ENCODE measurements at places on chromosomes 4 and X. TPM values are rescaled to one million over a fixed set of nuclear protein-coding genes. Genes with fewer than 3 reads are reported as not detected.

SRPX2 gene
- total RNA-seq, result 2.4 TPM

RS1 gene
- not detected for total RNA-seq

HERC6 gene
- 4.9 TPM for total RNA-seq

GRCh38 chr4:78904143-78904542 lies 35.1 kb downstream of the PAQR3 start:
- no peak overlapping the region for H3K4me3 ChIP-seq
- no peak overlapping the region for H3K27ac ChIP-seq
- DNase-seq, result no peak
- no peaks in the 10 kb centered on the region for H3K27me3 ChIP-seq
- no peaks in the 10 kb centered on the region for H3K36me3 ChIP-seq

DNA sequence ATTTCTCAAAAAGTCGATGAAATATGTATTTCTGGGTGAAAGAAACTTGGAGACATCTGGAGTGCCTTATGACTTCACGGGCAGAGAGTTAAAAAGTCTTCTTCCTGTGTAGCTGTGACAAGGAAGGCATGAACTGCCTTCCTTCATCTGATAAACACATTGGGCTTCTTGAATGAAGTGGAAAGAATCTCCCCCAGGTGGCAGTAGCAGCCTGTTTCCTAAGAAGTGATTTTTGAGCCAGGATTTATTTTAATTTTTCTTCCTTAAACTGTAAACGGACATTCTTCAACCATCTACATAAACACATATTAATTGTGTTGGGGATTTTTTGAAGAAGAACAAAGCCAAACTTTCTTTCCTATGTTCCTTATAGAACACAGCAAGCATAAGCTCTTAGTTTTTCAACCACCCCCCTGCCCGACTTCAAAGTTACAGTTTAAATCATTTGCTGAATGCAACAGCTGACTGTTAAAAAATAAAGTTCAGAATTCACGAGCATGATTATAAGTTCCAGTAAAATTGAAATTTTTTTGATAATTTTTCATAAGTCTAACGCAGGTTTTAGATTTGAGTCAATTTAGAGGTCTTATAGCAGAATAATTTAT lies 980 bp upstream of the GIMD1 start:
- H3K36me3 ChIP-seq, result no peaks in the 10 kb centered on the region
- H3K27me3 ChIP-seq, result no peaks in the 10 kb centered on the region
- H3K4me1 ChIP-seq, result peaks cover 11% of the 10 kb centered on the region
- H3K4me3 ChIP-seq, result no peak overlapping the region
- DNase-seq, result peak; percentile 79

- H3K36me3 ChIP-seq, result no peaks in the 10 kb centered on the region
- H3K4me3 ChIP-seq, result no peak overlapping the region
- no peak for DNase-seq
- H3K27ac ChIP-seq, result no peak overlapping the region
- H3K27me3 ChIP-seq, result no peaks in the 10 kb centered on the region
- H3K4me1 ChIP-seq, result no peaks in the 10 kb centered on the region
Measured at GRCh38 chrX:3697701-3698279, 15.7 kb downstream of the PRKX start.

DNA sequence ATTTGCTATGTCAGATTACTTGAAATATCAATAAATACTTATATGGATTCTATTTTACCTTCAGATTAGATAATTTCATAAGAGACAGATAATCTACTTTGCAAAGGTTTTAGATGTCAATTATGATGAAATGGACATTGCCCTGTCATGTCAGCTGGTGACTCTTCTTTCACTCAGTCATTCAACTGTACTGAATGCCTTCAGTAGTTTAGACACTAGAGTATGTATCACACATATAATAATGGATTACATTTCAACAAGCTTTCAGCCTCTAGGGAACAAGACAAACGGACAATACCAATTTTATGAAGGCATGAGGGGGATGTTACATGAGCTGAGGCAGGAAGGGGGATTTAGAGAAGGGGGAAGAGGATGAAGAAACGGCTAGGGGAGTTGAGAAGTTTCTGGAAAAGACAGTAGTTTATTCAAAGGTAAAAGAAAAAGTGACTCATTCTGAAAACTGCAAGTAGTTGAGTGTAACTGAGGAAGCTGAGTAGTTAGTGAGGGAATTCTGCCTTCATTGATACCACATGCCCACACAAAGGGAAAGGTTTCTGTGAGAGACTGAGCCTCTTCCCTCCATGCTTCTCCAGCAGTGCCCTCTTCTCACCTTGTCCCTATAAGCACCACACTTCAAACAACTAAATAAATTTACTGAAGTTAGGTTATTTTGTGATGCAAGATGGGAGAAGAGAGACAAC lies 25.7 kb downstream of the SLC9B2 start:
- H3K27ac ChIP-seq, result no peak overlapping the region
- H3K4me3 ChIP-seq, result no peak overlapping the region
- DNase-seq, result no peak
- no peaks in the 10 kb centered on the region for H3K27me3 ChIP-seq

DNA sequence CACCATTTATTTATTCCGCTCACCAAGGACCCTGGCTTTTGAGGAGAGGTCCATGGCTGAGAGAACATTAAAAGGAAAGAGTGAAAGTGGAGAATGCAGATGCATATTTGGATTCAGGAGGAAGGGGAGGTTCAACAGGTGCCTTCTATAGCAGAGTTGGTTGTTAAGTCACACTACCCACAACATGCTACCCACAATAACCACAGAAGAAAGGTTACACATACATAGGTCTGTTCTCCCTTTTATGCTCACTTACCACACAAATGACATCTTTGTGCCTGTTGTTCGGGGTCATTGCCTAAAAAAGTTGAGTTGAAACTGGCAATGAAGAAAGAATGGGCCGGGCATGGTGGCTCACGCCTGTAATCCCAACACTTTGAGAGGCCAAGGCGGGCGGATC lies 587.4 kb downstream of the RPA4 start:
- no peaks in the 10 kb centered on the region for H3K36me3 ChIP-seq
- no peaks in the 10 kb centered on the region for H3K27me3 ChIP-seq
- H3K27ac ChIP-seq, result no peak overlapping the region
- H3K4me3 ChIP-seq, result no peak overlapping the region

GRCh38 chr4:7295197-7295910 lies 103.0 kb downstream of the SORCS2 start:
- H3K4me3 ChIP-seq, result no peak overlapping the region
- no peak overlapping the region for H3K27ac ChIP-seq
- no peaks in the 10 kb centered on the region for H3K36me3 ChIP-seq
- DNase-seq, result no peak
- H3K27me3 ChIP-seq, result no peaks in the 10 kb centered on the region
- no peaks in the 10 kb centered on the region for H3K4me1 ChIP-seq

DNA sequence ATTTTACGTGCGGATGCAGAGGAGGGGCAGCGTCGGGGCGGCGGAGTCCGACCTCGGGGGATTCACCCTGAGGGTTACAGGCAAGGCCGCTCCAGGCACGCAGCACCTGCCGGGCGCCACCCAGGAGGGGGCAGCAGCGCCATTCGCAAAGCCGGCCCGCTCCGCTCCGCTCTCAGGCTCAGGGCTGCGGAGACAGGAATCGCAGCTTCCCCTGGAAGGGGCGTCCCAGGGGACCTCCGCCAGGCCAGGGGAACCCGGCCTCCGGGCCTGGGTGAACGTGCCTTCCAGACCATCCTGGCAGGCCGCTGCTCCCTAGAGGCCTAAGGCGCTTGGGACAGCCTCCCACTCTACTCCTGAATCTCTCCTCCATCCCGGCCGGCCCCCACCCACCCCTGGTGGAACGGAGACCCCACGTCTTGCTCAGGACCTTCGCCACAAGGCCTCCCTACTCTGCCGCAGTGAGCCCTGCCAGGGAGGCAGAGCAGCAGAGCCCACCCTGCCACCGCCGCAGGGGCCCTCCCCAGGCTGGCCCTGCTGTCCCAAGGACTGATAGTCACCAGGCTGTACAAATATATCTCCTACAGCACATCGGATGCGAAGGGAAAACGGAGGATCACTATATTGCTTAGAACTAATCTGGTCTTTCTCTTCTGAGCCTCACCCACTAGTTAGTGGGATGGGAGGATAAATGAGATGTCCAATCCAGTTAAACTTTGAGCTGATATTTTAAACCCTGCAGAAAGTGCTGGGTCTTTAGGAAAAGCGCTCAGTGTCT lies 115.0 kb downstream of the SMIM20 start:
- no peak overlapping the region for H3K27ac ChIP-seq
- H3K27me3 ChIP-seq, result no peaks in the 10 kb centered on the region
- no peaks in the 10 kb centered on the region for H3K4me1 ChIP-seq
- DNase-seq, result no peak
- H3K36me3 ChIP-seq, result no peaks in the 10 kb centered on the region

DNA sequence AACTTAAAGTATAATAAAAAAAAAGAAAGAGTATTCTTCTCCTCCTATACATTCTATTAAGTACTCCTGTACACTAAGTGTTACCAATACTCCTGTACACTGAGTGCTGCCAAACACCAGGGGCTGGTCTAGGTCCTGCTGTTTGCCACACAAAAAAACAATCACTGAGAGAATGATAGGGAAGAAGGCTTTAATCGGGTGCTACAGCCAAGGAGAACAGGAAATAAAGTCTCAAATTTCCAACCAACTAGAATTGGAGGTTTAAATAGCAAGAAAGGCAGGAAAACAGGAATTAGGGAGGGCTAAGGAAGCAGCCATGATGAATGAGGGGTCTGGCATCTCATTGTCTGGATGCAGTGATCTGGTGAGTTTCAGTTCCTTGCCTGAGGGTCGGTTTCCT lies 239.8 kb downstream of the ZNF674 start:
- no peaks in the 10 kb centered on the region for H3K27me3 ChIP-seq
- H3K36me3 ChIP-seq, result no peaks in the 10 kb centered on the region
- H3K4me3 ChIP-seq, result no peak overlapping the region
- DNase-seq, result no peak
- no peaks in the 10 kb centered on the region for H3K4me1 ChIP-seq

DNA sequence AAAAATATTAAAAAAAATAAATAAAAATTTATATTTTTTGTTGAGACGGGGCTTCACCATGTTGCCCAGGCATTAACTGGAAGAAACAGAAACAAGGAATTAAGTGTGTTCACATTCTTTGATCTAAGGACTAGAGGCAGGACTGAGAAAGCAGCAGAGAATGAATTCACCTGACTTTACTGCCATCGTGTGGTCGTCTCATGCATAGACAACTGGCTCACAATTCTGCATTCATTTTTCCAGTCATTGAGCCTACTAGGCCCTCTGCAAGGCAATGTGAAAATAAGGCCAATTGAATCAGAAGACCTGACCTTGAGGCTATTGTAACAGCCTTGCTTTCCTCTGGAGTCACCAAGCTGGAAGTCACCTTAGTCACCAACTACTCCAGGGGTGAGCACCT lies 37.4 kb downstream of the LHFPL1 start:
- no peak overlapping the region for H3K4me3 ChIP-seq
- H3K27ac ChIP-seq, result no peak overlapping the region
- no peaks in the 10 kb centered on the region for H3K27me3 ChIP-seq
- peak; percentile 21 for DNase-seq
- H3K36me3 ChIP-seq, result no peaks in the 10 kb centered on the region
- H3K4me1 ChIP-seq, result no peaks in the 10 kb centered on the region
